Hematopoietic multipotent progenitor cell treated with erythropoietin and hydrocortisone succinate and interleukin-3 and kit ligand, for 15 days (in vitro differentiated cells): ENCODE measurements at places on chromosomes 13 and 19.

- no peak for DNase-seq
Measured at GRCh38 chr13:60887711-60888110, 490.7 kb downstream of the TDRD3 start.

GRCh38 chr19:6210721-6211600 lies 68.8 kb downstream of the MLLT1 start:
- DNase-seq, result no peak

GRCh38 chr19:42191855-42192254 lies 25.6 kb downstream of the DEDD2 start:
- peak; percentile 33 for DNase-seq

GRCh38 chr13:31945202-31945961 lies 86.2 kb upstream of the FRY start:
- DNase-seq, result no peak

GRCh38 chr19:54164369-54165068 lies 5.0 kb upstream of the LENG1 start:
- DNase-seq, result peak; percentile 57

DNA sequence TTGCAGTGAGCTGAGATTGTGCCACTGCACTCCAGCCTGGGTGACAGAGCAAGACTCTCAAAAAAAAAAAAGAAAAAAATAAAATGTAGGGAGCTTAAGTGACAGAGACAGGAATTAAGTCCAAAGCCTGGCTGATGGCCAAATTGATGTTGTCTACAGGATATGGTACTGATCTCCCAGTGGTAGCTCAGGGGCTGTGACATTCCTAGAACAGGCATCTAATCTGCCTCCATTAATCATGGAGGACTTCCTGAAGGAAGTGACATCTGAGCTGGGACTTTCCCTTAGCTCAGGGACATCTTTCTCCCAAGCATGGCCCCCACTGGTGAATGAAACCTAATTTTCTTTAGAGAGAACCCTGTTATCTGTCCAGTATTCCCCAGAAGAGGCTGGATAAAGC lies 11.4 kb upstream of the EDDM13 start:
- DNase-seq, result no peak

DNA sequence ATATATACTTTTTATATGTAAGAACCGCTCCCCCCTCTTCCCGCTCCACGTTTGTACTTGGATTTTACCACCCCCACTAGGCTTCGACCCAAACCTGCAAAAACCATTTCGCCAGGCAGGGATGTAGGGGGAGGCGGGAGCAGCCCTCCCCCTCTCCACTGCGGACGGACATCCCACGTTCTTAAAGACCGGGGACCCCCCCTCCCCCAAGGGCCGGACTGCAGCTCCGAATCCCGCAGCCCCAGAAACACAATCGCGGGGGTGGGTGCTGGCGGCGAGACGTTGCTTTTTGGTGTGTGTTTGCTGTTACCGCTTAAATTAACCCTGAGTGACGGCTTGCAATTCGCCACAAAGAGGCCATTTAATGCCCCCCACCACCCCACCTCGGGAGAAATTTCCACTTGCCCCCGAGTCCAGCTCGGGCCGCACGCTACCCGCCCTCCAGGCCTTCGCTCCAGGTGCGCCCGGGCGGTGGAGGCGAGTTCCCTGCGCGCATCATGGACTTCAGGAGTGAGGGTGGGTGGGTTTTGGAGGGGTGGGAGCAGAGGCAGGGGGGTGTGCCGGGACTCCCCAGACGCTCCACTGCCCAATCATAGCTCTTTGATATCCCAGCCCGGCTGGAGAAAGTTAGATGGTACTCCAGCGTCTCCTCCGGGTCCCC lies 15.8 kb downstream of the NFIX start:
- DNase-seq, result no peak
